Memory B cell (primary cell): ENCODE measurements at places on chromosomes 11 and 22.

DNA sequence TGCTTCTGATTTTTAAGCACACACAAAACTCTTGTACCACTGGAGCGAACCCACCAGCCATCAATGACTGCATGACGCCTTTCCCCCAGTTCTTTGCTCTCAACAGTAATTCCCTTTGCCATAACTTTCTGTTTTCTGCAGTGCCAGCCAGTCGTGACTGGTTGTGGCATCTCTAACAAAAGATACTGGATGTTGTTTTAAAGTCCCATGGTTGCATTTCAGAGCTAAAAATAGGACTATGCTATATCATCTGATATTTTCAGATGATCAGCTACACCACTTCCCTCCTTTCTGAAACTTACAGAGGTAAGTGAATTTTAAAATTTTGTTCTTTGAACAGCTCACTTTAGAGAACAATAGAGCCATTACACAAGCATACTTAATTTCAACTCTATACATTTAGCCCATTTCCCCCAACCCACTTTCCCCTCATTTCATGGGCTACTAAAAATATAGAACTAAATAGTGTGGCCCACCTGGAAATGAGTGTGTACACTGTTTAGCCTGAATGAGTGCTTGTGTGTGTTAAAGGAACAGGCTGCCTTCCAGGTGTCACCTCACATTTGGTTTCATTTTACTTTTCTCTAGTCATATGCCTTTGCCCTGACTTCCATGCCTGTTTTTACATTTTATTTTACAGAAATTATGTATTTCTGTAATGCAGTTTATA lies 136.9 kb upstream of the ZC3H12C start:
- DNase-seq = no peak

DNA sequence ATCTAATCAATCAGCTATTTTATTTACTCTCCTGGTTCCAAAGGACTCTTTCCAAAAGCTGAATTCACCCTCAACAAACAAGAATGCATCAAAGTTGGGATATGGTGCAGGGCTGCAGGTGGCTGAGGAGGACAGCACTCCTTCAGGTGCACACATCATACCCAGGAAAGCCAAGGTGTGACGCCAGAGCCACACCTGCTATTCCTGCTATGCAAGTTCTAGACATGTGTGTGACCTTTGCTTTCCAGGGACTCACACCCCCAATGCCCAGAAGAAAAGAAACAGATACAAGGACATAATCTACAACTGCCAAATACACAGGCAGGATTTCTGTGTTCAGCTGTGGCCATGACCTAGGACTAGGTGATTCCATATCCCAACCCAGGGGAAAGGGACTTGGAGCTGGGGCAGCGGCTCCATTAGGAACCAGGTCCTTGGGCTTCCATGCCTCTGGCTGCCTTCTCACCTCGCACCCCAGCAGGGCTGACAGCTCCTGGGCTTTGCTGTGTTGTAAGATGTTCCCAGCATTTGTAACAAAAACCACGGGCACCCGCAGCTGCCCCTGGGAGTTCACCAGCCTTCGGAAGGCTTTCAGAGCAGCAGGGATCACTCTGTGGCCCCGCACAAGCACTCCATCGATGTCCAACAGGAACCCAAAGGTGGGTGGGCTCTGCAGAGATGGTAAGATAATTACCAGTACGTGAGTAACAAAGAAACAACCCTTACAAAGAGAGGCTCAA lies 9.8 kb downstream of the HDHD5 start:
- DNase-seq = no peak

DNA sequence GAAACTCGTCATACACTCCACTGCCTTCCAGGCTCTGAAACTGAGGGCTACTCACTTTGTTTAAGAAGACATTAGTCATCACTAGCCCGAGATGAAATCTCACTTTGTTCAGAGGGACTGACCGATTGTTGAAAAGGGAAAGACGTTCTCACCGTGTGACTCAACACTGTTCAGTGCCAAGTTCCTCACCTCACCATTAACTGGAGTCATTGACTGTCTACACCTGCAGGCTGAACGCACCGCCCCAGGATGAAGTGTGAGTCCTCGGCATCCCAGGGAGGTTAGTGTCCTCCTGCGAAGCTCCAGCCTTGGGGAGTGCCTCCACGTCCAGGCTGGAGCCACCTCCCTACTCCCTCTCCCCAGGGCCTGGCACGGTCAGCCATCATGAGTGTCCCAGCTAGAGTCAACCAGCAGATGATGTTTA lies 30.4 kb downstream of the FADD start:
- no peak for DNase-seq

DNA sequence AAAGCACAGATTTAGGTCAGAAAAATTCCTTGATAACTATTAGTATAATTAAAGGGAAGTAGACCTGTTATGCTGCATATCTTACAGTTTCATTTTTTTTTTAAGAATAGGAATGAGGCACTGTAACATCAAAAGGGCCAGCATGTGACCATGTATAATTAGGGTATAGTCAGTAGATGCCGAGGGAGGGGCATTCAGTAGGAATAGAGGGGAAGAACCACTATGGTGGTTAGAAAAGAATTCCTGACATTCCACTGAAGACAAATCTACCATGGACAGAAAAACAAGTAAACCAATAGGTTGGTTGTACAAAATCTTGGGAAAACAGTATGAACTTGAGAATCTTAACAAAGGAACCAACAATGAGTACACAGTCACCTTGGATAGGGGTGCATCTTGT lies 78.4 kb upstream of the CCDC179 start:
- no peak for DNase-seq

DNA sequence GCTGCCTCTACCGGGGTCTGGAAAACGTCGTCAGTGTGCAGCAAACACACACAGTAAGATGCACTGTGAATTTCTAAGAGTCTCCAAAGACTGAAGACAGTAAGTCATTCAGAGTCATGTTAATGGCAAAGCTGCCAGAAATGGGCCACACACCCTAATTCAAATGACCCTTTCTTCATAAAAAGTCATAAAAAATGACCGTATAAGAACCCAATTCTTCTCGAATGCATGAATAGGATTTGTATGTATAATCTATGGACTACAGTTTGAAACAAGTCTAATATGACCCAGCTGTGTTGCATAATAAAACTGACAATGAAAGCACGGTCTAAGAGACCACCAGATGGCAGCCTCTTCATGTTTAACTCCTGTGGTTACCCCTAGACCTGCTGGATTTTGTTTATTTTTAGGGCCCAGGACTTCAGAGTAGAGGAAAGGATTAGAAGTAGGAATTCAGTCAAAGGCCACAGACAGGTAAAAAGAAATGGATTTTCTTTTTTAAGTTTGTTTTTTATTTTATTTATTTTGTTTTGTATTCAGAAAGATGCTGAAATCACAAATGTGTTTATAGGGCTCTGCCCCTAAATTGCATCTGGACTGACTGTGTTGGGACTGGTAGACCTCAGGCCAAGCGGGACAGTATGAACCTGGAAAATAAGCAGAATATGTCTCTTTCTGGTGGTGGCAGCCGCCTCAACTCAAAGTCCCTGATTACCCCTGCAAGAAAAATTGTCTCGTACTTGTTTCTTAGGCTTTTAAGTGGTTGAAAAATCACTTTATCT lies 32.1 kb upstream of the SLC5A12 start:
- DNase-seq = no peak

DNA sequence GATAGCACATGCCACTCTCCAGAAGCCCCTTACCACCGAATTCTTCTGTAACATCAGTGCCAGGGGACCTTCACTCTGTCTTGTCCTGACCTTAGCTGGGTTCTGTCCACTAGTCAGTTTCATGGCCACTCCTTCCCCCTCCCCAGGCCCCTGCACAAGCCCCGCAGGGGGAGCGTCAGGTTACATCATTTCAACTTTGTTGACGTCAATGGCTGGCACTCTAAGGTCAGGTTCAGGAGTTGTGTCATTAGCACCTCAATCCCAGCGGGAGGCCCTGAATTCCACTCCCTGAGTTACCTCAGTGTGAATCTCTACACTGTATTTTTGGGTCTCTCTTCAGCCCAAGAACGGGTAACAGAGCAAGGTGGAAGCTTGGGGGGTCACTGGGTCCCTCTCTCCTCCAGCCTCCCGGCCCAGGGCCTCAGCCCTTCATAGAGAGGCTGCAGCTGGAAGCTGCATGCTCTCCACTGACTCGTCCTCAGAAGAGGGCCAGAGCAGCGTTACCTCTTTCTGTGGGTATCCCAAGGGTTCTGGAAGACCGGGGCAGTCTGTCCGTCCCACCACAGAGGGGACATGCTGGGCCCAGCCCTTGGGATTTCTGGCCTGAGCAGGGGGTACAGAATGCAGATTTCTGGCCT lies 10.3 kb downstream of the USH1C start:
- no peak for DNase-seq

- DNase-seq = no peak
These were observed 67.2 kb upstream of the BMAL1 start for GRCh38 chr11:13210424-13210823.

DNA sequence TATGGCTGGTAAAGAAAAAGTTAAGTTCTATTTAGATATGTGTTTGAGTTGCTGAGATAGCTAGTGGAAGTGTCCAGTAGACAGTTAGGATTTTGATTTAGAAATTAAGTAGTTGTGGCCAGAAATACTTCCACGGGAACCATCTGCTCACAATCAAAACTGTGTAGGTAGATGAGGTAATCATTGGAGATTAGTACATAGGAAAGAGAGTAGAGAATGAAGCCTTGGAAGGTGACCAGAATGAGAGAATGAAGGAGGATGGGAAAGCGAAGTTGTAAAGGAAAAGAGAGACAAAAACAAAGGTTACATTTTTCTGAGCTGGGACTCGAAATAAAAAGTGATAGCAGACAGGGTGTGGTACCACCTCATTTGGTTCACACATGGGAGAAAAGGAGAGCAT lies 296.9 kb upstream of the SORL1-AS1 start:
- DNase-seq = no peak

GRCh38 chr11:70671611-70672010 lies 273.3 kb downstream of the CTTN start:
- no peak for DNase-seq

DNA sequence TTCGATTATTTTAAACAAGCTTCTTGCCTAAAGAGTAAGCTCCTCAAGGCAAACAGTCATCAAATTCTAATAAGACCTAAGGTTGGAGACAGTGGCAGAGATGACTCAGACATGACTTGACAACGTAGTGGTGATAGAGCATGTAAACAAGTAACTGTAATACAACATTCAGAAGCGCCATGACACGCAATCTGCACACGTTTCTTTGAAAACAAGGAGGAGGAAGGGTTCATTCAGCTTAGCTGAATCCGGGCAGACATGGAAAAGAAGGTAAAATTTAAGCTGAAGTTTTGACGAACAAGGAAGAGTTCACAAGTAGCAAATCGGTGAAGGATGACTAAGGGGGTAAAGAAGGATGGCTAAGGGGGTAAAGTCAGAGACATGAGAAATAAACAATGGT lies 152.4 kb upstream of the ZC3H12C start:
- DNase-seq = no peak

- DNase-seq = no peak
These were observed 2.0 kb downstream of the P2RX3 start for GRCh38 chr11:57340039-57340615.

DNA sequence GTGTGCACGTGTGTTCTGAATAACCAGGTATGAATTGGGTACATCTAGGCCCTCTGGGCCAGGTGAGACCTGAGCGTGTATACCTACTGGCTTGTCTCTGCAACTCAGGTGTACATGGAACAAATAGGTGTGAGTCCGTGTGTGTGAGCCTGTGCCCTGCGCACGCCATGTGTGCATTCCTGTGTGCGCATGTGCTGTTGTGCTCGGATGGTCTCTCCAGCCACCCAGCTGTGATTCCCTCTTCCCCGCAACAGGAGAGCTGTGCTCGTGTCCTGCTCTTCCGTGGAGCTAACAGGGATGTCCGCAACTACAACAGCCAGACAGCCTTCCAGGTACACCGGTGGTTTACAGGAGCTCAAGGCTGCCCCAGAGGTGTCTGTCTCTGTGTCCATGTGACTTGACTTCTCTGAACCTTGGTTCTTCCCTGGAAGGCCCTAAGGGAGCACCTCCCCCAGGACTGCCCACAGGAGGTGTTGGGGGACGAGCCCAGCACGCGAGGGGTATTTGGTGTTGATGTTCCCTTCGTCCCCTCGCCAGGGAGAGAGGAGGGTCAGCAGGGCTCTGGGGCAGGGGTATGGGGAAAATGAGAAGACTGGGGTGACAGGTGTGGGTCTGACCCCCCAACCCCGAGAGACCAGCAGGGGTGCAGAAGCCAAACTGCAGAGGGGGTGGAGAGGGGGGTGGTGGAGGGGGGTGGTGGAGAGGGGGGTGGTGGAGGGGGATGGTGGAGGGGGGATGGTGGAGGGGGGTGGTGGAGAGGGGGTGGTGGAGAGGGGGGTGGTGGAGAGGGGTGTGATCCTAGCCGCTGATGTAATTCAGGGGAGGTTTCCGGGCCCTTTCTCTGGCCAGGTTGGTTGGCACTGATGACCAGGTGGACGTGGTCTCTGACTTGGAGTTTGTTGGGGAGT lies 10.7 kb downstream of the SHANK3 start:
- DNase-seq = no peak

DNA sequence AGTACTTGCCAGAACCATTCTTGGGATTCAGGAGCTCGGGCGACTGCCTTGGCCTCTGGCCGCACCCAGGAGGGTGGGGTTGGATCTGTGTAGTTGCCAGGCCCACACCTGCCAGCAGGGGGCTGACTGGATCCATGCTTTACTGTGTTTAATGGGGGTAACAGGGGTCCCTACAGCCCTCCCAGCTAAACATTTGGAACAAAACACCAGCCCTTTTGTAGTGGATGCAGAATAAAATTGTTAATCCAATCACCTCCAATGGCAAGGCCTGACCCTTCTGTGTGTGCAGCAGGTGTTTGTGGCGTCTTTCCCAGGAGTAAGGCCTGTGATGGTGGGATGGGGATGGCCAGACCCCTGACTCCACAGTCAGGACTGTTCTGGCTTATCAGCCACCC lies 22.5 kb downstream of the SUN2 start:
- no peak for DNase-seq

GRCh38 chr11:134610116-134610910 lies 198.3 kb upstream of the B3GAT1 start:
- DNase-seq = no peak

- DNase-seq = no peak
These were observed 19.9 kb downstream of the CD44 start for GRCh38 chr11:35158701-35159510.

GRCh38 chr11:85863855-85864254 lies 8.7 kb downstream of the CCDC83 start:
- DNase-seq = no peak

DNA sequence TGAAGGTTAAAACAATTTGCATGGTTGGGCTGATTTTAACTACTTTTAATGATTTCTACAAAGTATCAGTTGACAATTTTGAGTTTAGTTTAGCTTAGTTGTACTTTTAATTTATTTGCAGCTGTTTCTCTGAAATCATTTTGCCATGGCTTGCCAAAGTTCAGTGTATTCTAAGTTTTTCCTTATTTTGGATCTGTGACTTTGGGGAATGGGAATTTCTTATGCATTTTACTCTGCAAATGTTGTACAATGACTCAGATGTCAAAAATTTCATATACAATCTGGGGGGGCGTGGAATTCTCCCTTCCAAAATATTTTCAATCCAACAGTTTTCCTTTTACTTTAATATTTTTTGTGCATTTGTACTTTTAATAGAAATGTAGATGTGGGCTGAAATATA lies 8.9 kb upstream of the DCHS1 start:
- no peak for DNase-seq

- no peak for DNase-seq
These were observed 3.9 kb downstream of the TNKS1BP1 start for GRCh38 chr11:57320719-57321387.
